ENCODE measurements at places on chromosomes 5 and 9. TPM values are rescaled to one million over a fixed set of nuclear protein-coding genes. Genes with fewer than 3 reads are reported as not detected.

- H3K27ac ChIP-seq, result no peak overlapping the region
- H3K36me3 ChIP-seq, result peaks cover 5% of the 10 kb centered on the region
- peaks cover 4% of the 10 kb centered on the region for H3K4me1 ChIP-seq
- no peak overlapping the region for H3K4me3 ChIP-seq
- H3K27me3 ChIP-seq, result peaks cover 1% of the 10 kb centered on the region
- DNase-seq, result no peak
Measured at GRCh38 chr5:128199104-128199503, 115.5 kb downstream of the SLC12A2 start.

DNA sequence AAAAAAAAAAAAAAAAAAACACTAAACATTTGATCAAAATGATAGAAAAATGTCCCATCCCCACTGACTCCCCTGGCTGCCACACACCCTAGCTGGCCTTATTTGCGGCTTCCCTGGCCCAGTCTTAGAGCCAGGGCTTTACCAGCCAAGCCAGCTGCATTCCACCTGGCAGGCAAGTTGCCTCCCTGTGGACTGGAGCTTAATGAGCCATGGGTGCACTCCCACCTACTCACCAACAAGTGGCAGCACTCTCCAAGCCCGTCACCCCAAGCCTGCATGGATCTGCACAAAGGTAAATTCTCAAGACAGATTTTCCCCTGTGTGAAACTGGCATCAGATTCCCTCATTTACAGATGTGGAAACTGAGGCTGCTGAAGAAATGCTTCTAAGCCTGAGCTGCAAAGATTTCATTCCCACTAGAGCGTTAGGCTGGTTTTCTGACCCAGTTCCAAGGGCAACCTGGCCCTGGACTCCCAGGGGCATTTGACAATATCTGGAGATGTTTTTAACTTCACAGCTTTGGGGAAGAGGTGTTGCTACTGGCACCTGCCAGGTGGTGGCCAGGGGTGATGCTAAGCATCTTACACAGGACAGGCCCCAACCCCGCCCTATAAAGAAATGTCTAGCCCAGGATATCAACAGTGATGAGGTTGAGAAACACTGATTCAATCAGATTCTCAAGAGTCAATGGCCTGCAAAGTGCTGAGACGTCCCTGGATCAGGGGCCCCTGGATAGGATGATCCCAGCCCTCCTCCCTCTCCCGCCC lies 21.9 kb upstream of the VDAC1 start:
- H3K27ac ChIP-seq, result no peak overlapping the region
- H3K36me3 ChIP-seq, result no peaks in the 10 kb centered on the region
- no peaks in the 10 kb centered on the region for H3K4me1 ChIP-seq
- H3K4me3 ChIP-seq, result no peak overlapping the region
- H3K27me3 ChIP-seq, result no peaks in the 10 kb centered on the region

GRCh38 chr5:73506459-73506955 lies 8.3 kb downstream of the BTF3 start:
- H3K27ac ChIP-seq, result no peak overlapping the region
- no peak for DNase-seq
- no peak overlapping the region for H3K4me3 ChIP-seq
- no peaks in the 10 kb centered on the region for H3K27me3 ChIP-seq

- H3K27me3 ChIP-seq, result peaks cover 15% of the 10 kb centered on the region
- H3K27ac ChIP-seq, result no peak overlapping the region
- peak; percentile 8 for DNase-seq
- no peaks in the 10 kb centered on the region for H3K36me3 ChIP-seq
- H3K4me3 ChIP-seq, result peak overlapping the region; percentile 59
- peaks cover 6% of the 10 kb centered on the region for H3K4me1 ChIP-seq
Measured at GRCh38 chr5:180352116-180353047, 754 bp downstream of the GFPT2 start.

- no peaks in the 10 kb centered on the region for H3K27me3 ChIP-seq
- peaks cover 8% of the 10 kb centered on the region for H3K4me1 ChIP-seq
- no peak for DNase-seq
- H3K4me3 ChIP-seq, result no peak overlapping the region
- peaks cover 44% of the 10 kb centered on the region for H3K36me3 ChIP-seq
Measured at GRCh38 chr5:154298065-154298464, 107.5 kb downstream of the GALNT10 start.

OR1J2 gene
- not detected for polyA plus RNA-seq

DNA sequence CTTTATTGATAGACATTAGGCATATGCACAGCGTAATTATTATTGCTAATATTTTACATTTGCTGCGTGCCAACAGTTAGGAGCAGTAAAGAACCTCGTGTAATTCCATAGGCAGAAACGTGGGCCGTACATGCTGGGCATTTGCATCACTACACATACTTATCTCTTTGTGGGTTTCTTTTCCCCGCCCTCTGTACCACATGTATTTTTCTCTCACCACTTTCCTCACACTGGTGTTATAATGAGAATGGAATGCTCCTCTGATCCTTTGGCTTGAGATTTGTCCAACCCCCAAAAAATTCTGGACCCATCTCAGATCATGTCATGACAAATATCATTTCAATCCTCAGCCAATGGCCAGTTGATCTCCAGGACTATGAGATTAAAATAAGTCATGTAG lies 1952.6 kb upstream of the WWC1 start:
- H3K27me3 ChIP-seq, result no peaks in the 10 kb centered on the region
- H3K36me3 ChIP-seq, result no peaks in the 10 kb centered on the region
- H3K4me3 ChIP-seq, result no peak overlapping the region
- H3K4me1 ChIP-seq, result no peaks in the 10 kb centered on the region
- DNase-seq, result no peak

ASS1 gene
- not detected for polyA plus RNA-seq

GRCh38 chr5:134345996-134346395 lies 21.0 kb downstream of the CDKL3 start:
- no peak for DNase-seq
- no peaks in the 10 kb centered on the region for H3K36me3 ChIP-seq
- H3K27ac ChIP-seq, result no peak overlapping the region
- H3K27me3 ChIP-seq, result no peaks in the 10 kb centered on the region
- no peak overlapping the region for H3K4me3 ChIP-seq

DNA sequence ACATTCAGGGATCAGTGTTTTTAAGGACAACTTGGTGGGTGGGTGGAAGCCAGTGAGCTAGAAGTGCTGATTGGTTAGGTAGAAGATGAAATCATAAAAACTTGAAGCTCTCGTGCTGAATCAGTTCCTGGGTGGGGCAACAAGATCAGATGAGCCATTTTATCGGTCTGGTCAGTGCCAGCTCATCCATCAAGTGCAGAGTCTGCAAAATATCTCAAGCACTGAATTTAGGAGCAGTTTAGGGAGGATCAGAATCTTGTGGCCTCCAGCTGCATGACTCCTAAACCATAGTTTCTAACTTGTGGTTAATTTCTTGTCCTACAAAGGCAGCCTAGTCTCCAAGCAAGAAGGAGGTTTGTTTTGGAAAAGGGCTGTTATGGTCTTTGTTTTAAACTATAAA lies 166.4 kb downstream of the FAM170A start:
- H3K27ac ChIP-seq, result no peak overlapping the region
- no peak for DNase-seq
- no peaks in the 10 kb centered on the region for H3K36me3 ChIP-seq
- H3K27me3 ChIP-seq, result no peaks in the 10 kb centered on the region

GRCh38 chr5:31748458-31749172 lies 109.7 kb downstream of the PDZD2 start:
- no peaks in the 10 kb centered on the region for H3K27me3 ChIP-seq
- no peak overlapping the region for H3K27ac ChIP-seq
- DNase-seq, result no peak
- peaks cover 4% of the 10 kb centered on the region for H3K36me3 ChIP-seq

PCDHB4 gene
- not detected for polyA plus RNA-seq

- peaks cover 3% of the 10 kb centered on the region for H3K36me3 ChIP-seq
- DNase-seq, result no peak
- H3K27me3 ChIP-seq, result no peaks in the 10 kb centered on the region
- no peak overlapping the region for H3K4me3 ChIP-seq
- peaks cover 13% of the 10 kb centered on the region for H3K4me1 ChIP-seq
Measured at GRCh38 chr5:107969847-107970246, 299.1 kb upstream of the EFNA5 start.

GRCh38 chr9:70557661-70558369 lies 143.4 kb upstream of the KLF9 start:
- peaks cover 5% of the 10 kb centered on the region for H3K27me3 ChIP-seq
- H3K27ac ChIP-seq, result no peak overlapping the region
- no peak overlapping the region for H3K4me3 ChIP-seq
- H3K36me3 ChIP-seq, result no peaks in the 10 kb centered on the region
- H3K4me1 ChIP-seq, result peaks cover 3% of the 10 kb centered on the region
- no peak for DNase-seq

ROPN1L gene
- polyA plus RNA-seq, result 5.8 TPM

DNA sequence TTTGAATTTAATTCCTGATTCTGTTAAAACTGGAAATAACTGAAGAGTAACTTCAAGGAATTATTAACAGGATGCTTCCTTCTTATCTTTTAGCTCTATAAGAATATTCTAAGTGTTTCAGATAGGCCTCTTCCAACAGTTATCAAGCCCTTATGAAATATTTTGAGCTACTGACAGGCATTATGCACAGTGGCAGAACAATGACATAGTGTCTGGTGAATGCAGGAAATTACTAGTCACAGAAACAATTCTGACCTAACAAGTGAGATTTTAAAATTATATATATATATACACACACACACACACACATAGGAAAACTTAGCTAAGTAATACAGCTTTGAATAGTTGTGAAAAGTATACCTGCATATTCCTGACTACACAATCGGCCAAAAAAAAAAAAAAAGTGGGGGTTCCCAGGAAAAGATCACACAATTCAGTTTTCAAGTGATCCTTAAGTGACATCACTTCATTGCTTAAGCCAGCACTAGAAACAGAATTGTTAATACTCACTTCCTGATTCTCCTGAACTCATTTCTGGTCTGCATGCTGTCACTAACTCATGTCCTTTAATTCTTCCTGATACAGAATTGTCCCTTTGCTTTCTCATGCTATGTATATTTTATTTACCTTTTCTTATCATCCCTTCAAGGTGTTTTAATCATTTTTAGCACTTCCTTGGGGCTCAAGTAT lies 77.3 kb downstream of the SLC25A46 start:
- H3K4me1 ChIP-seq, result no peaks in the 10 kb centered on the region
- no peak overlapping the region for H3K4me3 ChIP-seq
- DNase-seq, result no peak
- H3K27me3 ChIP-seq, result peaks cover 2% of the 10 kb centered on the region
- no peak overlapping the region for H3K27ac ChIP-seq

DNA sequence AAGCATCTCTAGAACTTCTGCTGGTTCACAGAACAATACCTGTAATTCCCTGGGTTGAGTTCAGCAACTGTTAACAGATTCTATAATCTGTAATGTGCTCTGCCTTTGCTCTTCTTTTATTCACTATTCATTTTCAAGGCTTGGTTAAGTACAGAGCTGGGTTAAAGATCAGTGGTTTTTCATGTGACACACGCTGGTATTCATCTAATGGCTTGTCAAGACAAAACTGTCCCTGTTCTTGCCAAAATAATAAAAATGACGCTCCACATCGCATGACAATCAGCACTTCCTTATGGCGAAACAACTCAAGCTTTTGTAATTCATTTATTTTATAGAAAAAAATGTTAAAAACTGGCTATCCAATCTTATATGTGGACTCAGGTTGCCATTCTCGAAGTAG lies 137.9 kb downstream of the BNC2 start:
- peaks cover under 1% of the 10 kb centered on the region for H3K27me3 ChIP-seq
- no peak for DNase-seq
- no peak overlapping the region for H3K4me3 ChIP-seq
- peaks cover 13% of the 10 kb centered on the region for H3K4me1 ChIP-seq
- peaks cover 11% of the 10 kb centered on the region for H3K36me3 ChIP-seq
- H3K27ac ChIP-seq, result no peak overlapping the region

THBS4 gene
- not detected for polyA plus RNA-seq

- no peak for DNase-seq
- peaks cover 7% of the 10 kb centered on the region for H3K27me3 ChIP-seq
- H3K27ac ChIP-seq, result no peak overlapping the region
- H3K4me3 ChIP-seq, result no peak overlapping the region
Measured at GRCh38 chr9:70105147-70105546, 61.5 kb downstream of the MAMDC2 start.

DNA sequence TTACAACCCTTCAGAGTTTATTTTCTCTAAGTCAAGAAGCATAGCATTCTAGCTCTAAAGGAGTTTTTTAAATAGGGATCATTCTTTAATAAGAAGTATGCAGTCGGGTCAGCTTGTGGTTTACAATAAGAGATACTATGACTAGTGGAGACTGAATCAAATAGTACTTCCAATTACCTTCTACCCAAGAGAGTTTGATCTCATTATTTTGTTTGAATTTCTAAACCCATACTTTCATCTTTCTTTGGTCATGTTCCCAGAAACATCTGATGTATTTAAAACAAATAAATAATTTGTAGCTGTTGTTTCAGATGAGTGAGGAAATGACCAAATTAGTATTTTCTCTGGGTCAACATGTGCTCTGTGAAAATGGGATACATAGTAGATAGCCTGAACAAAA lies 160.2 kb upstream of the CDH6 start:
- H3K4me1 ChIP-seq, result no peaks in the 10 kb centered on the region
- H3K4me3 ChIP-seq, result no peak overlapping the region
- H3K36me3 ChIP-seq, result no peaks in the 10 kb centered on the region
- no peak overlapping the region for H3K27ac ChIP-seq
- peaks cover 1% of the 10 kb centered on the region for H3K27me3 ChIP-seq

DNA sequence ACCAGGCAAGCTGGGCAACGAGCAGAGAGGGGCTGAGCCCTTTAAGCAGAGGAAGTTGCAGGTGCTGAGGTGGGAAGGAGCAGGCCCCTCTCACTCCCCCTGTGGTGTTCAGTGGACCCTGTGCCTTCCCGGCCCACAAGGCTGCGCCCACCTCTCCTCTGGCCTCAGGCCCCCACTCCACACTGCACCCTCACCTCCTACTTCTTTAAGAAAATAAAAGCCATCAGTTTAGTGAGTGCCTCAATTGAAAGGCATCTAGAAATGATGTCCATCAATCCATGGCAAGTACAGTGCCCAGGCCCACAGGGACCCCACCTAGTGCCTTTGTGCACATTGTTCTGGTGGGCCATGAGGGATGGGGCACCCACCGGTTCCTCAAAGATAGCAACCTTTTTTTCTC lies 158.0 kb downstream of the PAX5 start:
- no peaks in the 10 kb centered on the region for H3K36me3 ChIP-seq
- no peak overlapping the region for H3K4me3 ChIP-seq
- no peaks in the 10 kb centered on the region for H3K4me1 ChIP-seq
- H3K27me3 ChIP-seq, result peaks cover 3% of the 10 kb centered on the region

GRCh38 chr5:139872052-139872766 lies 76.6 kb downstream of the PSD2 start:
- H3K27ac ChIP-seq, result no peak overlapping the region
- no peaks in the 10 kb centered on the region for H3K36me3 ChIP-seq
- no peak for DNase-seq
- H3K27me3 ChIP-seq, result no peaks in the 10 kb centered on the region

GRCh38 chr5:57692582-57693487 lies 210.2 kb upstream of the ACTBL2 start:
- no peak overlapping the region for H3K27ac ChIP-seq
- H3K4me1 ChIP-seq, result no peaks in the 10 kb centered on the region
- no peak overlapping the region for H3K4me3 ChIP-seq
- DNase-seq, result no peak
- no peaks in the 10 kb centered on the region for H3K27me3 ChIP-seq

GRCh38 chr9:97794666-97795065 lies 58.4 kb upstream of the FOXE1 start:
- H3K4me1 ChIP-seq, result no peaks in the 10 kb centered on the region
- DNase-seq, result no peak
- H3K27ac ChIP-seq, result no peak overlapping the region
- H3K27me3 ChIP-seq, result no peaks in the 10 kb centered on the region
- no peaks in the 10 kb centered on the region for H3K36me3 ChIP-seq

GRCh38 chr9:8685825-8686224 lies 886.2 kb upstream of the DMAC1 start:
- no peak overlapping the region for H3K27ac ChIP-seq
- no peaks in the 10 kb centered on the region for H3K4me1 ChIP-seq

- no peak overlapping the region for H3K4me3 ChIP-seq
- DNase-seq, result no peak
- H3K27ac ChIP-seq, result no peak overlapping the region
Measured at GRCh38 chr9:27564670-27565069, 8.6 kb downstream of the C9orf72 start.

Data from immature natural killer cell (primary cell).